ENCODE measurements at places on chromosomes 7 and 10.

GRCh38 chr7:148515237-148515636 lies 75.3 kb upstream of the C7orf33 start:
- no peak for DNase-seq

- no peak for DNase-seq
Measured at GRCh38 chr10:85926136-85926535, 440.5 kb downstream of the GRID1 start.

DNA sequence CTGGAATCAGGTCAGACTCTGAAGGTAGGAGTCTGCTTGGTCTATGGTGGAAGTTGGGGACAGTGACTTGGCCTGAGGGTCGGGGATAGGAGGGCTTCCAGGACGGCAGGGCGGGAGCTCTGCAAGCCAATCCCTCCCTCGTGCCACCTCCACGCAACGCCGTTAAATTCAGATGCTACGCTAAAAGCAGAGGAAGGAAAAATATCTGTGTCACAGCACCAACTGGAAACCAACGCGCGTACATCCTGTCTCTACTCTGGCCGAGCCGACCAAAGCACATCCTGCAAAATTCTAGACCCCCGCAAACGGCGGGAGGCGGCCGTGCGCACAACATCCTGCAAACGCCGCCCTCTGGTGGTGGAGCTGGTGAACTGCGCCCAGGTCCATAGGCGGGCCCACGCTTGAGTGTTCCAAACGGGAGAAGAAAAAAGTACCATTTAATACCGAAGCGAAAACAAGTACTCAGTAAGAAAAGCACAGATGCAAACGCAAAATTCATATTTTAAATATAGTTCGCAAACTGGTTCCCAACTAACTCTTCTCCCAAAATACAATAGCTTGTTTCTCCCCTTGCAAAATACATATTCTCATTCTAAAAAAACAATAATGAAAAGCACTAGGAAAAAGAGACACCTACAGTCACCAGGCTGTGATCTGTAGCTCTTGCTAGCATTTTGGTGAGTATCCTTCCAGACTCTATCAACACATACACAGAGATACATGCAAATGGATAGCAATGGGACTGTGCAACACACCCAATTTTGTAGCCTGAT lies 45.7 kb upstream of the HSPA12A start:
- peak; percentile 74 for DNase-seq

- DNase-seq = no peak
Measured at GRCh38 chr7:42511027-42511426, 274.0 kb upstream of the GLI3 start.

DNA sequence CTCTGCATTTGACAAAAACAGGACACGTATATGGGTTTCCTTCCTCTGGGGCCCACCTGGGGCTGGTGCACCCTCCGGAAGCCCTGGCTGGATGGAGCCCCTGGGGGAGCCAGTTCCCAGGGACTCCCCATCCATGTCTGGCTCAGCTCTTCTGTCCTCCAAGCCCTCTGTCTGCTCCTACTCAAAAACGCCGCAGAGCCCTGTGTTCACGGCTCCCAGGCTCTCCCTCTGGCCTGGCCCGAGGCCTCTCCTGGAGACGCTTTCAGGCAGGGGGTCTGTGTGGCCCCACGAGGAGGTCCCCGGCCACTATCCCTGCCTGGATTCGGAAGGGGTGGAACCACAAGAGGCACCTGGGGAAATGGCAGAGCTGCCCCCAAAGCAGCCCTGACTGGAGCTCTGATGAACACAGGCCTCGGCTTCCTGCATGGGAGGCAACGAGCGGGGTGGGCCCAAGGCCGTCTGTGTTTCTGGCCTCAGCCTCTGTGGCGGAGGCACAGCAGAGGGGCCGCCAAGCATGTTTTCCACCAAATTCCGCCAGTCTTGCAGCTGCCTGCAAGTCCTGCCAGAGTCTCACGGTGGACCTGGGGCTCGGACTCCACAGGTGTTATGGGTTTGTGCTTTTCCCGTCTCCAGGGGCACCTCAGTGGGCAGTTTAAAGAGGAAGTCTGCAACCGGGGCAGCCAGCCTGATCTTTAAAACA lies 22.6 kb upstream of the INPP5A start:
- DNase-seq = no peak

GRCh38 chr10:123150271-123150985 lies 2.5 kb downstream of the HMX2 start:
- peak; percentile 26 for DNase-seq

DNA sequence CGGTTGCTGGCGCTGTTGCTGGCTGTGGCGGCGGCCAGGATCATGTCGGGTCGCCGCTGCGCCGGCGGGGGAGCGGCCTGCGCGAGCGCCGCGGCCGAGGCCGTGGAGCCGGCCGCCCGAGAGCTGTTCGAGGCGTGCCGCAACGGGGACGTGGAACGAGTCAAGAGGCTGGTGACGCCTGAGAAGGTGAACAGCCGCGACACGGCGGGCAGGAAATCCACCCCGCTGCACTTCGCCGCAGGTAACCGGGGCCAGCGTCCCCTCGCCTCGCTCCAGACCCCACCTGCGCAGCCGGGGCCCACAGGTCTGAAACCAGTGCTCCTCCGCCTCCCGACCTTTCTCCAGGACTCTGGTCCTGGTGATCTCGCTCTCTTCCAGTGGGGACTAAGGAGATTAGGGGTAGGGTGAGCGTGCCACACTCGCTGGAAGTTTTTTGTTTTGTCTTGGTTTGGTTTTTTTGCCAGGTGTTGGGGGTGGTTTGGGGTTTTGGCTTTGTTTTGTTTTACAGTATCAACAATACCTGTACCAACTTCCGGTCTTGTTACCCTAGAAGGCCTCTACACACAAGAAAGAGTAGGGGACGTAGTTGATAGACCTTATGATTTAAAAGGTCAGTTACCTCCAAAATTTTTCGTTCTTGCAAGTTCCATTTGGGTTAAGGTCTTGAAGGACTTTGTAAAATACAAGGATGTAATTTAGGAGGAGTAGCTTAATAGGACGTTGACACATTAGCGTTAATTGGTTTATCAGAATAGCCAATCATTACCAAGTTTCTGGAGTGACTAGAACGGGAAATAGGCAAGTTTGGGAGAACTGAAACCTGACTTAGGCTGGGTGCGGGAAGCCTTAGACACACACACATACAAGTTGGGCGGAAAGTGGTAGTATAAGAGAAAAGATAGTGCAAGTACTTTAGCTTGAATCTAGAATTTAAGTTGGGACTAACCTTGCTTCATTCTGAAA lies 704 bp downstream of the TNKS2 start:
- DNase-seq = peak; percentile 81

GRCh38 chr7:17364671-17365070 lies 66.2 kb downstream of the AHR start:
- no peak for DNase-seq

- DNase-seq = no peak
Measured at GRCh38 chr7:27154901-27155815, 1.3 kb downstream of the HOXA7 start.

GRCh38 chr7:116632384-116632783 lies 39.6 kb upstream of the MET start:
- DNase-seq = no peak

- peak; percentile 32 for DNase-seq
Measured at GRCh38 chr7:7653593-7654187, 13.1 kb downstream of the UMAD1 start.

DNA sequence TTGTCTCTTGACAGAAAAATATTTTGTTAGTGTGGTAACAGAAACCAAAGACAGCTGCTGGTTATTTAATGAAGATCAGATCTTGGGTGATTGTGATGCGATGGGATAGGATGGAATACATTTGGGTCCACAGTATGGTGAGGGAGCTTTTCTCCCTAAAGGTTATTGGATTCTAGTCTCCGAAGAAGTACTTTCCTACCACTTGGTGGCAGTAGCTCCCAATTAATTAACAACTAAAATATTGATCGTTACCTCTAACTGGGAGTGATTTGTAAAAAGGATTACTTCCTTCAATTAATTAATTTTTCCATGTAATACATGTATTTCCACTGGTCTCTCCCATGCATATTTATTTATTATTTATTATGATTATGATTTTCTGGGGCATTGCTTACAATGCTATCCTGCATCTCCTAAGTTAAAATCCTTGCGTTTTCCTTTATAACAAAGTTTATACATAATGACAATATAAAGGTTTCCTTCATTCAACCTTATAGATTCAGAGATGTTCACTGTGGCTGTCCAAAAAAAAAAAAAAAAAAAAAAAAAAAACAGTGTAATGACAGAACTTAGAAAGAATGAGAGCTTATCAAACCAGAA lies 25.6 kb downstream of the TMEM196 start:
- peak; percentile 15 for DNase-seq

Data from CD4-positive, alpha-beta T cell (primary cell).